Sigmoid colon (tissue), 7 donors: ENCODE measurements at places on chromosomes 1 and 21. TPM values are rescaled to one million over a fixed set of nuclear protein-coding genes. Genes with fewer than 3 reads are reported as not detected.

DNA sequence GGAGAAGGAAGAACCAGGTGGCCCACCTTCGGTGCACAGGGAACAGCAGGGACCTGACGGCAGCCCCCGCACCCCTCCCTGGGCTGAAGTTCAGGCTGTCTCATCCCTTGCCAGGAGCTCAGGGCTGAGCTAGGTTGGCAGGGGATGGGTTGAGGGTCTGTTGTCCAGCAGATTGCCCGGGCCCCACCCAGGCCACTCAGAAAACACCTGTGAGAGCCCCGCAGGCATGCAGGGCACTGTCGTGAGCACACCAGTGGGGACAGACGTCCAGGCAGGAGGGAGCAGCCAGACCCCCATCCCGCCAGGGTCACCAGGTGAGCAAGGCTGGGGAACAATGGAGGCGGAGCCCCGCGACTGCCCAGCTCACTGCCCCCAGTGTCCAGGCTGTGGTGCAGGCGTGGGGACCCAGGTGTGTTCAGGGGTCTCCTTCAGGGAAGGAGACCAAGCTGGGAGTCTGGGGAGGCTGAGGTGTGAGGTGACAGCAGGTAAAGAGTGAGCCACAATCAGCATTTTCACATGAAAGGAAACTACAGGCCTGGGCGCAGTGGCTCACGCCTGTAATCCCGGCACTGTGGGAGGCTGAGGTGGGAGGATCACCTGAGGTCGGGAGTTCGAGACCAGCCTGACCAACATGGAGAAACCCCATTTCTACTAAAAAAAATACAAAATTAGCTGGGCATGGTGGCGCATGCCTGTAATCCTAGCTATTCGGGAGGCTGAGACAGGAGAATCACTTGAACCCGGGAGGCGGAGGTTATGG is 9.4 kb upstream of the SAMD11 start:
- no peak overlapping the region for H3K27ac ChIP-seq
- H3K4me3 ChIP-seq, result no peak overlapping the region
- H3K4me1 ChIP-seq, result peaks cover 36% of the 10 kb centered on the region
- H3K36me3 ChIP-seq, result no peaks in the 10 kb centered on the region
- peaks cover 23% of the 10 kb centered on the region for H3K27me3 ChIP-seq

DNASE2B gene
- not detected for total RNA-seq

RHD gene
- not detected for total RNA-seq

- no peaks in the 10 kb centered on the region for H3K4me1 ChIP-seq
- no peak overlapping the region for H3K4me3 ChIP-seq
- H3K27me3 ChIP-seq, result no peaks in the 10 kb centered on the region
- no peak for DNase-seq
- H3K36me3 ChIP-seq, result no peaks in the 10 kb centered on the region
- no peak overlapping the region for H3K27ac ChIP-seq
Observed at GRCh38 chr21:34766862-34767261, 98.1 kb downstream of the CLIC6 start.

ZNF683 gene
- not detected for total RNA-seq

LCE1B gene
- total RNA-seq, result not detected

- no peak overlapping the region for H3K27ac ChIP-seq
- peaks cover 18% of the 10 kb centered on the region for H3K4me1 ChIP-seq
- peak; percentile 30 for DNase-seq
- H3K36me3 ChIP-seq, result peaks cover 68% of the 10 kb centered on the region
- H3K27me3 ChIP-seq, result no peaks in the 10 kb centered on the region
- H3K4me3 ChIP-seq, result no peak overlapping the region
Observed at GRCh38 chr1:228399531-228400236, 7.0 kb downstream of the TRIM11 start.

- no peaks in the 10 kb centered on the region for H3K4me1 ChIP-seq
- no peak for DNase-seq
- H3K4me3 ChIP-seq, result no peak overlapping the region
Observed at GRCh38 chr1:80211691-80212380, 1205.3 kb upstream of the ADGRL4 start.
